ENCODE measurements at places on chromosomes 3 and 15.

GRCh38 chr3:57135964-57136719 lies 29.0 kb downstream of the IL17RD start:
- DNase-seq, result no peak

GRCh38 chr15:51312166-51313073 lies 26.0 kb downstream of the CYP19A1 start:
- no peak for DNase-seq

DNA sequence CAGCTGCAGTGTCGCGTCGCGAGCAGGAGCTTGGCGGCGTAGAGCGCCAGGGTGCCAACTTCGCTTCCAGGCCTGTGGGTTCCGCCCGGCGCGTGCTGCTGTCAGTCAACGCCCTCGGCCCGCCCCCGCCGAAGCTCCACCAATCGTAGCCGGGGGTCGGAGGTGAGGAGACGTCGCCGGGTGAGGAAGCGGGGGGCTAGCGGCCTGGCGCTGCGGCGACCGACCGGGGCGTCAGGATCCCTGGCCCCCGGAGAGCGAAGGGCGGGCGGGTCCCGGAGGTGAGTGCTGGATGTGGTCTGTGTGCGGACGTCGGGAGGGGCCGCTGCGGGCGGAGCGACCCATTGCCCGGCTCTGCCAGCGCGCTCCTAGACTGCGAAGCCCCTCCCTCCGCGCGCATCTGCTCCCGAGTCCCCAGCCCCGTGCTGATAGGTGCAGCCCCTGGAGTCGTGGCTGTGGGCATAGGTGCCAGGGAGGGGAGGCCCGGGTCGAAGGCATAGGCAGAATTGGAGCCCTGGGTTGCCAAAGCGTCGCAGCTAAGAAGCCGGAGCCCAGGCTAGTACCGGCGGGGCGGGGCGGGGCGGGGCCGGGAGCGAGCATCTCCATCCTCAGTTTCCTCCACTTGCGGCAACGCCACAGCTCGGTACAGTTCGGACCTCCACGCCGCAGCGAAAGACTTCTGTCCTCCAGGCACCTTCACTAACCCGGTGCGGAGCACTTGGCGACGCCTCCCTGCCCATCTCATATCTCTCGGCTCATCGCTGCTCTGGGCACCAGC lies at the start of gene NXPE3:
Gene NXPE3 (plus strand): TSS at position 165 of the 775 bp plus-strand sequence. CDS start 6,386 bp downstream, outside the sequence.
- peak; percentile 85 for DNase-seq

- DNase-seq, result no peak
Measured at GRCh38 chr3:14902719-14903118, 44.7 kb upstream of the NR2C2 start.

GRCh38 chr3:37502621-37503020 lies 328.2 kb upstream of the LRRFIP2 start:
- no peak for DNase-seq

DNA sequence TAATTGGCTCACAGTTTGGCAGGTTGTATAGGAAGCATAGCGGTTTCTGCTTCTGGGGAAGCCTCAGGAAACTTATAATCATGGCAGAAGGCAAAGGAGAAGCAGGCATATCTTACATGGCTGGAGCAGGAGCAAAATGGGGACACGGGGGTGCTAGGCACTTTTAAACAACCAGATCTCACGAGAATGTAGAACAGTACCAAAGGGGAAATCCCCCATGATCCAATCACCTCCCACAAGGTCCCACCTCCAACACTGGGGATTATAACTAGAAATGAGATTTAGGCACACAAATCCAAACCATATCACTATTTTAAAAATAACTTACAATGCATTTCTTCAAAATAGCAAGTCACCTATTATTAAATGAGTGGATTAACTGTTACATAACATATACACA lies 47.1 kb upstream of the ANKRD28 start:
- DNase-seq, result no peak

GRCh38 chr3:933326-933725 lies 159.5 kb upstream of the CNTN6 start:
- DNase-seq, result no peak

- DNase-seq, result no peak
Measured at GRCh38 chr3:170383567-170383966, 26.1 kb downstream of the SKIL start.

Measured in type B pancreatic cell (in vitro differentiated cells).